ENCODE measurements at places on chromosomes 2 and 18.

GRCh38 chr2:121721926-121722325, 14.7 kb downstream of the NIFK start:
- no peak for DNase-seq

GRCh38 chr2:60551240-60552077, 2.0 kb downstream of the BCL11A start:
- DNase-seq = no peak

DNA sequence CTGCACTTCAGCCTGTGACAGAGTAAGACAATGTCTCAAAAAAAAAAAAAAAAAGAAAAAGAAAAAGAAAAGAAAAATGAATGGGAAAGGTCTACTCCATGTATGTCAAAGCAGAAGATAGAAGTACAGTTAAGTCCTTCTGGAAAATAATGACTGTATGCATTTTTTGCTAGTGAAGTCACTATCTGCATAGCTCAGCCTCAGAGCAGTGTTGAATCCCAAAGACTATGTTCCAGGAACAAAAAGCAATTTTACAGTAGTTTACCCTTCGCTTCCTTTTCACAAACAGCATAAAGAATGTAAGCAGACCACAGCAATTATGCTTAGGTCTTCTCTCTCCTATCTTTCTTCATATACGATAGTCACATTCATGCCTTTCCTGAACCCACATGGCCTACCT, 497.4 kb downstream of the CMPK2 start:
- no peak for DNase-seq

- no peak for DNase-seq
Observed at GRCh38 chr2:10160203-10160955, 37.8 kb downstream of the RRM2 start.

- no peak for DNase-seq
Observed at GRCh38 chr18:8870528-8870927, 165.2 kb downstream of the MTCL1 start.

DNA sequence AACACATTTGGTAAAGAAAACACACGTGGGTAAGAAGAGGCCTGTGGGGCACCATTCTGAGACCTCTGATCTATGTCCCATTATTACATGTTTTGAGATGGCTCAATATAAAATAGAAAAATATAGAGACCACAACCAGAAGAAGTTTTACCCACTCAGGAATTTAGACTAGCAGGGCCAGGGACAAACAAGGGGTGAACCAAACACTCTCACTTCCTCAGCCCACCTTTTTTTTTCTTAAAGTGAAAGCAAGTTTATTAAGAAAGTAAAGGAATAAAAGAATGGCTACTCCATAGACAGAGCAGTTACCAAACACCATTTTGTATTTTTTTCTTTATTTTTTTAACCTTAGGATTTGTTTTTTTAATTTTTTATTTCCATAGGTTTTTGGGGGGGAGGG, 119.0 kb upstream of the REV1 start:
- DNase-seq = no peak

GRCh38 chr2:109279243-109279860, 150.3 kb downstream of the SH3RF3 start:
- no peak for DNase-seq

- no peak for DNase-seq
Observed at GRCh38 chr18:2914185-2914880, 67.5 kb downstream of the EMILIN2 start.

DNA sequence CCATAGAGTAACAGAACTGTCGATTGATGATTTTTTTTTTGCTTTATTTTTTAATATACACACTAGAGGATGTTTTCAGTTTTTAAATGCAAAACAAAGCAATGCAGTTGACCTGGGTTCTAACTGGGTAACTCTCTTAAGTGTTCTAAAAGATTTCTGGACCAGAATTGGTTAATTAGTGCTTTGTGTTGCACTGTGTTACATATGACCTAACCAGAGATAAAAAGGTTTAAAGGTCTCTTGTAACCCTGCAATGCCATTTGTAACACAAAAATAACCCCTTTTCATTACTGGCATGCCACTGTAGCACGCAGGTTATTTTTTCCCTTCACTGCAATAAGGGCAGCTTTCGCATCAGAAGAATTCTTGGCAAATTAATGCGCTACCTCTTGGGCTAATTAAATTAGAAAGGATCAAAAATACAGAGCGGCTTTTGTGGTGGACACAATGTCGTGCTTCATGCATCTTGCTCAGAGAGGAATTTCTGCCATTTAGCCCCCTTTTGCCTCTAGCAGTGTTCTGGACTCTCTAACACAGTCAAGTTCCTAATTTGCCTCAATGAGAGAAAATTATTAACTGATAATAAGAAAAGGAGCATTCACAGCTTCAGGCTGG, 250.8 kb upstream of the ZEB2 start:
- DNase-seq = no peak

Data from AML-193 (cell line).